Activated CD4-positive, alpha-beta memory T cell treated with anti-CD3 and anti-CD28 coated beads, Interleukin-2, amount 10 ng/mL, durations not matched to agents 7 days and 5 days (primary cell): ENCODE measurements at places on chromosomes 1 and 21. TPM values are rescaled to one million over a fixed set of nuclear protein-coding genes. Genes with fewer than 3 reads are reported as not detected.

DNA sequence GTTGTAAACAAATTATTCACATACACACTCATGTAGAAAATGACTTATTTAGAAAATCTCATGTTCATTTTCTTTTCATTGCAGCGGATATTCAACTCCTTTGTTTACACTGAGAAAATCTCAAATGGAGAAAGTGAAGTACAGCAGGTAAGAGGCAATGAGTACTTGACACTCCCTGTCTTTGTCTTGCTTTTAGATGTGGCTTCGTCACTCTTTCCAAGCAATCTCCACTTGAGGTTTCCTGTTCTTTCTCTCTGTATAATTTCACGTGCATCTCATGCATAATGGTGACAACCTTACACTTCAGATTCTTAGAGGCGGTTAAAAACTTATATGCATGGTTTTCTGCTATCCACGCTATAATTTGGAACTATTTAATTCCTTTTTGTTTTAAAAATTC lies 80.6 kb downstream of the CACHD1 start:
- H3K27me3 ChIP-seq, result peaks cover 14% of the 10 kb centered on the region
- no peaks in the 10 kb centered on the region for H3K36me3 ChIP-seq
- H3K4me3 ChIP-seq, result no peak overlapping the region
- no peak overlapping the region for H3K27ac ChIP-seq

DNA sequence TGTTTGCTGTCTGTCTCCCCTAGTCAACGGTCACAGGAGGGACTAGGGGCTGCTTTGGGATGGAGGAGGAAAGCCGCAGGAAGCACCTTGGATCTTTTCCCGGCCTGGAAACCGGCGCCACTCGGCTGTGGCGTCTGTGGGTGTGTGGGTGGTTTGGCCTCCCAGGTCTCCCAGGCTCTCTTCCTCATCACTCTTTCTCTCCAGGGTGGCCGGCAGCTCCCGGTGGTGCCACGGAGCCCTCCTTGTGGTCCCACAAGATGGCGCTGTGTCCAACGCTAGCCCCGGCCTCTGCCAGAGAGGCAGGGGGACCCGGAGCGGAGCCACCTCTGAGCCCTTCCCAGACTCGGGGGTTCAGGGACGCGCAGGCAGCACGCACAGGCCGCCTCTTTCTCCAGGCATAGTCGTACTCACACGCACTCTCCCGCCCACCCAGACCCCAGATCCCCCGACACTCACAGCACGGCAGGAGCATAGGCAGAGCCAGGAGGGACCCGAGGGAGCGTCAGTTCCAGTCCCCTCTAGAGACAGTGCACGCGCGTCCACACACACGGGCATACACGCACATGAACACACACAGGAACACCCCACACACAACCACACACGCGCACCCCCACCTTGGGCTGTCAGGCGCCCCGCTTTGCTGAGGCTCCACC lies 31.2 kb downstream of the CDCP2 start:
- H3K27ac ChIP-seq, result no peak overlapping the region
- peaks cover 6% of the 10 kb centered on the region for H3K27me3 ChIP-seq
- peak; percentile 67 for DNase-seq
- no peak overlapping the region for H3K4me3 ChIP-seq
- H3K36me3 ChIP-seq, result no peaks in the 10 kb centered on the region
- peaks cover 4% of the 10 kb centered on the region for H3K4me1 ChIP-seq

GRCh38 chr1:159211331-159212136 lies 6.9 kb downstream of the ACKR1 start:
- no peak overlapping the region for H3K27ac ChIP-seq
- peak; percentile 54 for DNase-seq
- H3K4me1 ChIP-seq, result no peaks in the 10 kb centered on the region

DNA sequence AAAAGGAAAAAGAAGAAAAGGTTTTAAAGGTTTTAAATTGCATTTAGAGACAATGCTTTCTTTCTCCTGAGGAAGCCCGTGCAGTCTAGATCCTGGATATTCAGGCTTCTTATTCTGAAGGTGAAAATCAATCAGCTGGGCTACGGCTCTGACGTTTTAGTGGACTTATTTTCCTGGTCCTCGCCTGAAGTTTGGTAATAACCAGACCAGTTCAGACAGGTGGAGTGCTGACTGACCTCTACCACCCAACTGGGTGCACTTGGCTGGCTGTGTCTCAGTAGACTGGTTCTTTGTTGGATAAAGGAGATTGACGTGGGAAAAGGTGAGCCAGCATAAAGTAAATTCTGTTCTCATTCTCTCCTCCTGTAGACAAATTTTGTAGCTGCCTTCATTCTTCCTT lies 7.2 kb upstream of the ATP1A1 start:
- no peak overlapping the region for H3K4me3 ChIP-seq
- peaks cover 4% of the 10 kb centered on the region for H3K4me1 ChIP-seq
- no peaks in the 10 kb centered on the region for H3K36me3 ChIP-seq
- DNase-seq, result no peak

NPPB gene
- not detected for total RNA-seq
